ENCODE measurements at places on chromosomes 3 and 15.

DNA sequence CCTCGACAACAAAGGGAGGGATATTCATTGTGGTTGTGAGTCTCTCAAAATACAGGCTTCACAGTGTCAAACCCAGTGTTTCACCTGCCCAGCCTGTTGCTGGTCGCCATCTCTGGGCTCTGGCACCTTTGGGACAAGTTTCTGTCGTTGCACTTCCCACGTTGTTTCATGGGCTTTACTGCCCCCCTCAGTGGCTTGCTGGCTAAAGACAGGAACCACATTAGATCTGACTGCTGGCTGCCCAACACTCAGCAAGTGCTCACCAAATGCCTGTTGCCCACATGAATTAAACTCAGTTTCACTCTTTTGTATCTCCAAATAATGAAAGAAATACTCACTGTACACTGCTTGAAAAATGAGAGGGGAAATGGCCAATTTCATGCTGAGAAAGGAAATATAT, 27.6 kb downstream of the FOXL2 start:
- no peak for DNase-seq

GRCh38 chr3:136291302-136291701, 41.2 kb downstream of the PCCB start:
- DNase-seq: no peak

- DNase-seq: no peak
These were observed 41.3 kb upstream of the LYZL4 start for GRCh38 chr3:42451546-42452230.

GRCh38 chr15:101174152-101174920, 77.5 kb downstream of the CHSY1 start:
- DNase-seq: no peak

- DNase-seq: no peak
These were observed 44.0 kb upstream of the ALDH1A3 start for GRCh38 chr15:100835636-100836035.

DNA sequence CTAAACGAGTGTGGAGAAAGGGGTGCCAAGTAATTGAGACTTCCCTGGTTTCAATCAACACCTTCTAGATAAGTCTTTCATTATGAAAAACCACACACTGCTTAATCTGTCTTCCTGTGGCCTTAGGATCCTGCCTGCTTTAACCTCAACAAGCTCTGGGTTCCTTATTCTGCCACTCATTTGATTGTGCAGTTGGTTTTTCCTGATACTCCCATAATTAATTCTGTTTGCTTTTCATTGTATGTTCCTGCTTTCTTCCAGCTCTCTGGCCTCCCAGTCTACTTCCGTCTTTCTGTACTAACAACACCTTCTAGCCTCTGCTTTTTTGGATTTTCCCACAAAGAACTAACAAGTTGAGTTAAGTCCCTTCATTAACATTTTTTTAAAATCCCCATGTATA, 20.2 kb upstream of the GCNT3 start:
- DNase-seq: no peak

DNA sequence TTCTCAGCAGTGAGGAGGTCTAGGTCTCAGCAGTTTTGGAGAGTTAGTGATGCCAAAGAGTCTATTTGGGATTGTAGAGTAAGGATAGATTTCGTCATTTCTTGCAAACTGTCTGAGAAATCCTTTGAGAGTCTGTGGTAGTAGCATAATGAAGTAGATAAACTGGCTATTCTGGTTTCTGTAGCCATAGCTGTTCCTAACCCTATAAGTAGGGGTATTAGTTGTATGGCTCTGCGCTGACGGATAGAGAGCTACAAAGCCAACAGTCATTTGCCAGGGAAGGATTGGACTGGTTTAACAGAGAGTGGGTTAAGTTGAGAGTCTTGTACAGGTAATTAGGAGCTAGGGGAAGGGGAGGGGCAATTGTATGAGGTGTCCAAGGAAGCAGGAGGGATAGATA, 50.6 kb downstream of the KLHDC8B start:
- no peak for DNase-seq

All from SHP77 (cell line).